ENCODE measurements at places on chromosomes 2 and 18. TPM values are rescaled to one million over a fixed set of nuclear protein-coding genes. Genes with fewer than 3 reads are reported as not detected.

GRCh38 chr2:120684289-120685065 lies 51.2 kb upstream of the GLI2 start:
- DNase-seq, result no peak

The LINC00305 gene
- total RNA-seq, result not detected

The OXER1 gene
- 0.58 TPM for total RNA-seq

GRCh38 chr2:126302043-126302442 lies 353.9 kb upstream of the GYPC start:
- no peak for DNase-seq

The EPB41L3 gene
- total RNA-seq, result 32.0 TPM

GRCh38 chr2:238774071-238774470 lies 73.8 kb upstream of the TWIST2 start:
- peak; percentile 29 for DNase-seq

GRCh38 chr2:4762951-4763376 lies 929.2 kb upstream of the SOX11 start:
- no peak for DNase-seq

- DNase-seq, result no peak
These were observed 105.0 kb upstream of the ZFP36L2 start for GRCh38 chr2:43331422-43331821.

- no peak for DNase-seq
These were observed 5.1 kb upstream of the PAX8 start for GRCh38 chr2:113283704-113284284.

DNA sequence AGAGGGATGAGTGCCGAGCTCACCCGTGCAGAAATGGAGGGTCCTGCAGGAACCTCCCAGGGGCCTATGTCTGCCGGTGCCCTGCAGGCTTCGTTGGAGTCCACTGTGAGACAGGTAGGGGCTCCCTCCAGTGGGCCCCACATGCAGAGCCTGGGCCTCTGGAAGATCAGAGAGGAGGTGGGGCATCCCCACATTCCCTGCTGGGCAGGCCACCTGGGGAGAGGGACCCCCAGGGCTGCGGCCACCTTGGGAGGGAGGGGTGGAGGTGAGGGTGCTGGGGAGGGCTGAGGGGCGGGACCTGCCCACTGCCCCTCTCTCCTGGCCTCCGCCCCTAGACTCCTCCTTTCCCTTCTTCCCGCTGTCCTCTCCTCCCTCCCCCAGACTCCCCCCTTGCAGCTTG lies 38.5 kb downstream of the MTERF4 start:
- no peak for DNase-seq

- DNase-seq, result no peak
These were observed 44.3 kb downstream of the ZNF516 start for GRCh38 chr18:76450452-76451395.

DNA sequence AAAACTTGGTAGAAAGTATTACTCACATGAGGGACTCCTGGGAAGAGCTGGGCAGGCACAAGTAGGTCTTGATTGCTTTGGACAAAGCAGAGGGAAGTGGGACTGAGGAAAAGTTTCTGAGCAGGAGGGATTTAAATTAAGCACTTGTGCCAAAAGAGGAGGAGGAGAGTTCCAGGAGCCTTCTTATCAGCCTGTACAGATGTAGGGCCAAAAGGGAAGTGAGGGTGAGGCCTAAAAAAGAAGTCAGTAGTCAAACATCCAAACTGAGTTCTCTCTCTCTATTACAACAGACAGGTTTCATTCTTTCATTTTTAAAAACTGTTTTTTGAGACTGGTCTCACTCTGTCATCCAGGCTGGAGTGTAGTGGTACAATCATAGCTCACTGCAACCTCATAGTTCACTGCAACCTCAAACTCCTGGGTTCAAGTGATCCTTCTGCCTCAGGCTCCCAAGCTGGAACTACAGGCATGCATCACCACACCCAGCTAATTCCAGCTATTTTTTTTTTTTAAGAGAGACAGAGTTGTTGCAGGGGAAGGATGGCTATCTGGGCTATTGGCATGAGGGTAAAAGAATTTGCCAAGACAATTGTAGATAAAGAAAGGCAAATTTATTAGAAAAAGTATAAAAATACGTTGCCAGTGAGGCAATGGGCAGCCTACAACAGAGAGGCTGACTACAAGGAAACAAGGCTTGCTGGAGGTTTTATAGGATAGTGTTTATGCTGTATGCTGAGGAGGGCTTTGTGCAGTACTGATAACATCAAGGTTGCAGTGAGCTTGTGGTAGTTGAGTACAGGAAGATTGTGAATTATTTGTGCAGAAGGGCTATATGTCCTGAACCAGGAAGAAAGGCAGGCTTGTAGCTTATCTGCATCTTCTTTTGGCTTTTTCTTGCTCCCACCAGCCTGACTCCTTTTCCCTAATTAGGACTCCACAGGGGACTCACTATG lies 29.0 kb downstream of the CFAP210 start:
- DNase-seq, result no peak

GRCh38 chr2:126879348-126880298 lies 19.1 kb upstream of the TEX51 start:
- no peak for DNase-seq

GRCh38 chr2:55099878-55100820 lies 49.9 kb upstream of the RTN4 start:
- DNase-seq, result peak; percentile 84

The CIDEA gene
- total RNA-seq, result not detected

DNA sequence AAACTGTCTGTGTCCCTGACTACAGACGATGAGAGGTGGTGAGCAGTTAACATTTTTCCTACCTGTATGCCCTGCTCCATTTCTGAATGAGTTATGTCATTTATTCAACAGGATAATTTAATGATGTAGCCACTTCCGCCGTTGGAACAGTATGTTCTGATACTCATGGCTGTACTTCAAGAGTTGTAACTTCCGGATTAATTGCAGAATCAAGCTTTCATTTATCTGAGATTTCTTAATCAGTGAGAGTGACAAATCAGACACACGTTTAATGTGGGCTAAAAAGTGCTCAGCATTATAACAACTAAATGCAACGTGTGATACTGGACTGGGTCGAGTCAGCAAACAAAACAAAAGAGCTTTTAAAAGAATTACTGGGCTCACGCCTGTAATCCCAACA lies 107.7 kb downstream of the KCTD1 start:
- no peak for DNase-seq

The FOXI3 gene
- total RNA-seq, result not detected

GRCh38 chr2:128139624-128140023 lies 48.6 kb downstream of the UGGT1 start:
- no peak for DNase-seq

- peak; percentile 91 for DNase-seq
These were observed 21.5 kb upstream of the BIN1 start for GRCh38 chr2:127128445-127128904.

DNA sequence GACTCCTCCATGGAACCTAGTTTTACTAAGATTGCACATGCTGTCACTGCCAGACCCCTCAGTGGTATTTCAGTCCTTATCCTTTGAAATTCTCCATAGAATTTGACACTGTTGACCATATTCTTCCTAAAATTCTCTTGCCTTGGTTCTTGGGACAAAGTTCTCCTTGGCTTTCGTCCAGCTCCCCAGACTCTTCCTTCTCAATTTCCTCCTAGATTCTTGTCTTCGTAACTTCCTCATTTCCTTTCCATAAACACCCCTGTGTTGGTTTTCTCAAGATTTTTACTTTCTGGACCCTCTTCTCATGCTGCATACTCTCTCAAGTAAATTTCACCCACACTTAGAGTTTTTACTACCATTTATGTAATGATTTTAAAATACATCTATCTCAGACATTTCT lies 96.6 kb upstream of the TWSG1 start:
- no peak for DNase-seq

- DNase-seq, result no peak
These were observed 76.2 kb downstream of the MREG start for GRCh38 chr2:215937190-215937589.

- DNase-seq, result no peak
These were observed 34.0 kb downstream of the TSHZ1 start for GRCh38 chr18:75244351-75245313.

- no peak for DNase-seq
These were observed 50.0 kb downstream of the HDHD2 start for GRCh38 chr18:47100212-47100831.

DNA sequence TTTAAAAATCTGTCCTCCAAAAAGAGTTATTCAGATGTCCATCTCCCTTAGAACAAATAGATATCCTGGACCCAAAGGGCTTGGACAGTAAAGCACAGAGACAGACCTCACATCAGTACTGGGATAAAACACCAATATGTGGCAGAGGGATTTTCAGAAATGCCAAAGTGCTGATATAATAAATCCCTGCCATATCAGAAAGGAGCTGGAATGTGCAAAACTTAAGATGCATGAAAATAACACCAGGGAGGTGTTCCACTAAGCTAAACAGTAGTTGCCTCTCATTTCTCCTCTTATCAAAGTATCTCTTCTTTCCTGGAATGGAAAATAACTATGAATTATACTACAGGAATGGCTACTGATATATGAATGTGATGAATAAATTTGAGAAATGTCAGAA lies 13.2 kb downstream of the USP40 start:
- no peak for DNase-seq

The SPEG gene
- total RNA-seq, result 141 TPM

DNA sequence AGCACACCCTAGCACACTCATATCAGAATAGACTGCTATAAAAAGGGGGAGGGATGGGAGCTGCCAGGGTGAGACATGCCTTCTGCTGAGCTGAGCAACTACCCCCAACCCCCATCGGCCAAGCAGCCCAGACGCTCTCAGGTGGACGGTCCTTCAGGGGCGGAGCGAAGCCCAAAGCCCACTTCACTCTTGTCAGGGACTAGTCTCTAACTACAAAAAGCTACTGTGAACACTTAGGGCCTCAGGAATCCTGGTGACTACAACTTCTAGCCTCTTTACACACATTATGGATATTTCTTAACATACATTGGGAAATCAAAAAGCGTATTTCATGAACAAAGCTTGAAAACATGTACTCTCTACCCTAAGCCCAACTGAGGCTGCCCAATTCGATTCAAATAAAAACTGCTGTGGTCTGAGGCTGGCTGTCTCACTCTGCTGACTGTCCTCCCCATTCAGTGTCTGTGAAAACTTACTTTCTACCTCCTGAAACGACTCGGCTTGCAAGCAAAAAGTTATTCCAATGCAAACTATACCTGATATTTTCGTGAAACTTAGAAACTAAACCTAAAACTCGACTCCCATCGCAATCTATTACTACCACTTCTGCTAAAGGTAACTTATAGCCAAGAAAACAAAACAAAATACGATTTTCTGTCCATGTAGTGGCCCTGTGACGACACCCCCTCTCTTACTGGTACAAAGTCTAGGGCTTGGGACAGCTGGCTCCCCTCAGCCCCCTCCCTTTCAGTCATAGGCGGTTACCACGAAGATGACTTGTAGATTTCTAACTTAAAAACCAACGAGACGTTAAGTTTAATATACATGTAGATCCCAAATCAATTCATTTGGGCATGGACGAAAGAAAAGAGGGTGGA lies 1.2 kb downstream of the SERTAD2 start:
- DNase-seq, result no peak

DNA sequence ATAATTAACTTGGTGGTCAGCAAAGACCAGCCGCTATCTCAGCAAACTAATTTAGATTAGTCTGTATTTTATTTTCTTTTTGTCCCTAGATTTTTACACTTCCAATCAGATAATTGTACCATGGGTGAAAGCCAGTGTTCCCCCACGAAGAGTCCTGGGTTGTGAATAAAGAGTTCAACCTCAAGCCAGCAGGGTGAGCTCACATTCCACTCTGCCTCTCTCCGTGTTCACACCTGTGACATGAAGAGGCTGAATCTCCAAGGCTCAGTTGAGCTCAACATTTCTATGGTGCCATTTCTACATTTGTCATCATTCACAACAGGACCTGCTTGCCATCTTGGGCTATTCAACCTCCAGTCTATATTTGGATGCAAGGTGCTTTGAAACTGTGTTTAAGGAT lies 771.5 kb downstream of the GALR1 start:
- DNase-seq, result no peak

DNA sequence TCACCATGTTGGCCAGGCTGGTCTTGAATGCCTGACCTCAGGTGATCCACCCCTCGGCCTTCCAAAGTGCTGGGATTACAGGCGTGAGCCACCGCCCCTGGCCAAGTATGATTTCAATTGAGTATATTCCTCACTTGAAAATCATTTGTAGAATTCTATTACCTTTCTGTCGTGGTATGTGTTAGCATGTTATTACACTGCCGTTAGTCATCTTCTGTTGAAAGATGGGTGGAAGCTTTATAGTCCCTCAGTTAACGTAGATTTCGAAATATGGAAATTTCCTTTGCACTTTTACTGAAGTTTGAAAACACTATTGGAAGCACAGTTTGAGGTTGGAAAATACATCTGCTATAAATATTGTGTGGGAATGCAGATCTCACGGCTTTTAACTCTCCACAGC lies 14.7 kb downstream of the NIFK start:
- DNase-seq, result no peak

DNA sequence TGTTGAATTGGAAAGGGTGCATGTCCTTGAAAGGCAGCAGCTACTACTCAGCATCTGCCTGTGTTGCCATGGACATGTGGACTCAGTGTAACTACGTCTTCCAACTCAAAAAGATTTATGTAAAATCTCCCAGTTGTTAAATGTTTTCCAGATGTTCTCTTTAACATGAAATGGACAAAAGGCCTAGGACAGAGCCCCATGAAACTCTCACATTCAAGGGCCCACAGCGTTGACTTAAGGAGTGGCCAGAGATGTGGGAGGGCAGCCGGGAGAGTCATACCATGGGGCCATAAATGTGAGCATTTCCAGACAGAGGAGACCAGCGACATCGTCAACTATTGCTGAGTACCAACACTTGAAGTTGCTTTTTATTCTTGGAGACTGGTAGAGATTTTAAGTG lies 9.9 kb downstream of the SLC3A1 start:
- no peak for DNase-seq

DNA sequence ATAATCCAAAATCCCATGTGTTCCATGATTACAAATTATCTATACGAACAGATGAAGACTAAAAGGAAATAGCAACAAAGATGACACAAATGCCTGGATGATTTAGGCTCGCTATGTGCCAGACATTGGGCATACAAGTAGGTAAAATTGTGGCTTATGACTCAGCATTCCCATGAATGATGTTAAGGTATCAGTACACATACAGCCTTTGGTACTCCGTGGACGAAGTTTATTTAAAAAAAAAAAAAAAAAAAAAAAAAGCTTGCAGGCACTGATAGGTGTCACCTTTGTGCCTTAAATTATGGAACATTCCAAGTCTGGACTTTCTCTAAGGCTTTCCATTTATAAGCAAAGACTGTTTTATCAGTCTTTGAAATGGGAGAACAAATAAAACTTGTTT lies 2.7 kb downstream of the CHAC2 start:
- DNase-seq, result no peak

The SPP2 gene
- not detected for total RNA-seq

- no peak for DNase-seq
These were observed 683 bp downstream of the GBX2 start for GRCh38 chr2:236167297-236168109.

- DNase-seq, result no peak
These were observed 11.2 kb upstream of the CXXC1 start for GRCh38 chr18:50298443-50299284.

The TPO gene
- total RNA-seq, result 18.4 TPM

- no peak for DNase-seq
These were observed 139.3 kb downstream of the PLCL1 start for GRCh38 chr2:197943731-197944130.

Measured in esophagus muscularis mucosa (tissue), 4 donors.